ENCODE measurements at places on chromosomes 7 and 10. TPM values are rescaled to one million over a fixed set of nuclear protein-coding genes. Genes with fewer than 3 reads are reported as not detected.

GRCh38 chr10:75024971-75025523 lies 86.4 kb upstream of the SAMD8 start:
- no peak for DNase-seq

DNA sequence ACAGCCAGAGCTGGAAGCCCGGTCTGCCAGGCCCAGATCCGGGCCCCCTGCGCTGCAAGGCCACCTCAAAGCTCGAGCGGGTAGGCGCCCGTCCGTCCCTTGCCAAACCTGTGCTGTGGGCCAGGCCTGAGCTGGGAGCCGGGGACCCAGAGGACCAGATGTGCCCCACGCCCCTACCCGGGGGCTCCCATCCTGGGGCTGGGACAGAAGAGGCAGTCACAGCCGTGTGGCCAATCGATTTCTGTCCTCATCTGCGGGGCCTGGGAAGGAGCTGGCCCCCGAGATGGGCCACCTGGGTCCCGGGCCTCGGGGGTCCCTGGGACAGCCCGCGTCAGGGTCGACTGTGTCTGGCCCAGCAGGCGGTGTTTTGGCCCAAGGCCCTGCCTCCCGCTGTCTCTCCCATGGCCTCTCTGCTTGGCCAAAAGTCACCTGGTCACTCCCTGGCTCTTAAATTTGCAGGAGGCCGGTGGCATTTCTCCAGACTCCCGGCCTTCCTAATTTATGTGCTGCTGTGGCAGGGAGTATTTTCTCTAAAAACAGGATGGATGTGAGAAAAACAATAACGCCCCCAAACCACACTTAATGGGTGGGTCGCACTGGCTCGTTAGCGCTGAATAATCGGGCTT lies 63.8 kb downstream of the UNCX start:
- peak; percentile 54 for DNase-seq

DNA sequence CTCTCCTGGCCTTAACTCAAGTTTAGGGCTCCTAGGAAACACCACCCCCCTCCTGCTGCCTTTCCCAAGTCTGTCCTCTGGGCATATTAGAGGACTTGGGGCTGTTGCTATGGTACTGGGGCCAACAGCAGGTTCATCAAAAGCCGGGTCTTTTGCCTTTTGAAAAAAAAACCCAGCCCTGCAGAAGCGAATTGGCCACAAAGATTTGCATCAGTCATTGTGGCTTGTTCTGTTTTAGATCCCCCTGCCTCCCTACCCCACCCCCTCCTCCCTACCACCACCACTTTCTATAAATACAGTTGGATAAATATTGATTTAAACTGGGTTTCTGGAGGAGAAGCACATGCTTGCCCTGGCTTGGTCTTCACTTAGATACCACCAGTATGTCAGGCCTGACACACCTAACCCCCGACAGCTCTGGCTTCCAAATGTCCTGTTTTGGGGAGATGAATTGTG lies 7.0 kb downstream of the MXI1 start:
- no peak for DNase-seq

DNA sequence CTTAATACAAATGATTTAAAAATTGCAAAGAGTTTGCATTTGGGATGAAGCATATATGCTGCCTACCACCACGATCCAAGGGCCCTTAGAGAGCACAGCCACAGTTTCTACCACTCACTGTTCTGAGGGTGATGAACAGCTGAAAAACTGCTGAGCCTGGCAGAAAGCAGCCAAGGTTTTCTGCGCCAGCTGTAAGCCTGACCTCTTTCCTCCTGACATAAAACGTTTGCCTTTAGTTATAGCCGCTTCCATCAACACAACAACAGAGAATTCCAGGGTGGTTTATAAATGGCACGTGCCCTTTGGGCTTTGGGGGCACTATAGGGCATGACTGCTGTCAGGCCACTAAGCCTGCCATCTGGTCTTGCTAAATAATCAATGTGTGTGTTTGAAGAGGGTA lies 222.8 kb downstream of the RELN start:
- DNase-seq, result no peak

DNA sequence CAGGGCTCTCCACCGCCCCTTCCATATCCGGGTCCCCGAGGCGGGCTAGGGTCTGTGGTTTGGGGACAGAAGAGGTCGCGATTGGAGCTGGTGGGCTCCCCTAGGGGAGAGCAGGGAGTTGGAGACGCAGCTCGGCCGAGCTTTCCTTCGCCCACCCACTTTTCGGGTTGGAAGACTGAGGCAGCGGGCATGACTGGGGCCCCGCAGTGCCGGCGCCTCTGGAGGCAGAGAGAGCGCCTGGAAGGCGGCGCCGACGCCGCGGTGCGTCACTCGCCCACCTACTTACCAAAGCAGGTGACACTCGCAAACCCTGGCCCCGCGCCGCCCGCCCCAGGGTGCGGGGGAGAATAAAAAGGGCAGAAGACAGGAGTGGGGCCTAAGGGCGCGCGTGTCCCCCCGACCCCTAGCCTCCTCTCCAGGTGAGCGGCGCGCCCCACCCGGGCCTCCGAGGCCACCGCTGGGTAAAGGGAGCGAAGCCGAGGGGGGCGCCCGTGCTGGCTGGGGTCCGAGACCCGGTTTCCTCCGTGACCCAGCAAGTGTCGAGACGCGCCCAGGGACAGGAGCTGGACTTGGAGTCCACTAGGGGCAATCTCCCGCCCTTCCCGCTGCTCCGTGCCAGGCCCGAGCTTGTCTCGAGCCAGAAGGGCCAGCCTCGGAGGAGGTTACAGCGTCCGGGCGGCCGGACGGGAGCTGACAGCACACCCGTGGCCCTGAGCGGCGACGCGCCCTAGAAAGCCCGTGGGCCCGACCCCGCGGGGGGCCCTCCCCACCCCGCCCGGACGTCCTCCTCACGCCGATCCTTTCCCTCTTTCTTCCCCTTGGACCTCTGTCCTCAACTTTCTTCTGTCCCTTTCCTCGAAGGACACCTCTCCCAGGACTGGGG lies 34.4 kb upstream of the GRID1 start:
- DNase-seq, result no peak

DNA sequence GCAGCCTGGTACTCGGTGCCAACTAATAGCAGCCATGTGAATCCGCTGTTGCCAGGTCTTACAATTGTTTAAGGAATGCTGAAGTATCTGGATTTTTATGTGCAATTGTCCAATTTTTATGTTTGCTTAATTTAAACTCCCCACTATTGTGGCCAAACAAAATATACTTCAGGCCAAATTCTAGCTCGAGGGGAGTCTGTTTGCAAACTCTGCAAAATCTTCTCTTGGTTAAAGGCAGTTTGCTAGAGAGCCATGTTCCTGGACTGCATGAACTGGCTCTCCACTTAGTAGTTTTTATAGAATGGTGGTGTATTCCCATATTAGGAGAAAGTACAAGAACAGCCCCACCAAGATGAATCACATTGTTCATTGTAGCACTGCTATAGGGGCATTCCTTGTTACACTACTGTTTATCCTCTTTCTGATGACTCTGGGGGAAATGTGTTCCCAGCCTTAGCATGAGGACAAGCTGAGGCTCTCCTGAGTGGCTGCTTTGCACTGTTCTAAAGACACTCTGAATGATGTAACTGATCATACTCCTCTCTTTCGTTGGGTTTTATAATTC lies 178.0 kb upstream of the GLI3 start:
- DNase-seq, result peak; percentile 45

GRCh38 chr7:151921451-151921850 lies 34.8 kb upstream of the GALNTL5 start:
- DNase-seq, result no peak

DNA sequence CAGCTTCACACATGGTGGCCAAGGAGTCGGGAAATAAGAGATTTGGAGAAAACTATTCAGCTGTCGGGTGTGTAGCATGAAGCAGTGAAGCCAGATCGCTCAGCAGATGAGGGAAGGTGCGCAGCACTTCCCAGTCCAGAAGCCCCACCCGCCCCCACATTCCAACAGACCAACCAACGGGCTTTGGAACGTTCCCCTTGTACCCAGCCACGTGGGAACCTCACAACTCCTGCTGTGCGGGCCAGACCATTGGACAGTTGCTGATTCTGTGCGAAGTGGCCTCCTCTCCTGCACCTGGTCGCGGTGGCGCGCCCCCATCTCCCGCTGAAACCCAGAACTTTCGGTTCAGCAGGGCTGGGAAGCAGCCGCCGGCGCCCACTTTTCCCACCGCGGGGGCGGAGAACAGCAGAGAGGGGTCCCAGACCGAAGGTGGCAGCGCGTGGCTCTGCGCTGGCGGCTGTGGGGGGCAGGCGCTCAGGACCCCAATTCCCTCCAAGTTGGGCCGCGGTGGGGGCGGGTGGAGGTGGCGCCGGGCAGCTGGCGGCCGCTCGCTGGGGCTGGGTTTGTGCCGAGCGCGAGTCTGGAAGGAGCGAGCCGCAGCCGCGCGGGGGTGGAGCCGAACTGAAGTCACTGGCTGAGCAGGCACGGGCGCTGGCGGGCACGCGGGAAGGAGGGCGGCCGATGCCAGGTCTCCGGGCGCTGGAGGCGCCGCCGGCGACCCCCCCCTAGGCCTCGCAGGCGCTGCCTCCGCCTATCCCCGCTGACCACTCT lies 1301.5 kb upstream of the SORCS1 start:
- no peak for DNase-seq

DNA sequence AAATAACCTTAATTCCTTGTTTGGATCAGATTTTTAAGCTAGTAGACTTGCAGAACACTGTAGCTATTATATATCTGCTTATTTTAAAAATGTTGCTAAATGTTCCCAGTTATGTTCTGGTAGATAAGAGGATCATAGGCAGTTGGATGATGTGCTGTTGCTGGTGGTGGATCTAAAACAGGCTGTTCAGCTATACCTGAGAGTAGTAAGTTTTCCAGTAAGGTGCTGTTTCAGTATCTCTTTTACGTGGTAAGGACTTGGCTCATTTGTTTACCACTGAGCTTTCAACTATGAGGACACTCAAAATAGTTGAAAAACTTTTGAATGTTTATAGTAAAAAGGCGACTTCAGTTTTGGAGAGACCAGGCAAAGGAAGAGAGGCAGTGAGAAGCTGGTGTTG lies 180.9 kb downstream of the CDK14 start:
- DNase-seq, result no peak

- DNase-seq, result no peak
These were observed 1139.2 kb downstream of the SORCS1 start for GRCh38 chr10:106025208-106025811.

DNA sequence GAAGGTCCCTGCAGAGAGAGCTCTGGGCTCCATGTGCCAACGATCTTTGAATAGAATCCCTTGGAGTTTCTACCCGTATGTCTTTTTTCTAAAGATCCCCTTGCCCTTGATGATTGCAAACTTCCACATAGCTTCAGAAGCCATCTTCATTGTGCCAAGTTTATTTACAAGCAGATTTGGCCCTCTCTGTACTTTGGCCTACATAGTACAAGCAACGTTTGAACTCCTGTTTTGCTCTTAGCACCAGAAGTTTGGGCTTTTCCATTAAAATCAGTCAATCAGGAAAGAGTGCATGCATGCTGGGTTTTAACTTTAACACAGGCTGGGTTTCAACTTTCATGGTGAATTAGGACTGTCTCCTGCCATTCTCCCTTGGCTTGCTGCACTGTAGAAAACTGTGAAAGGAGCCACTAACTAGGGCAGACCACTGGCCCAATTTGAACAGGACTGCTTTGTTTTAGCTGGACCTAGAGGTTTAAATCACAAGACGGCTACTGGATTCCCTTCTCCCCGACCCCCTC lies 557.6 kb upstream of the GALNT17 start:
- no peak for DNase-seq

DNA sequence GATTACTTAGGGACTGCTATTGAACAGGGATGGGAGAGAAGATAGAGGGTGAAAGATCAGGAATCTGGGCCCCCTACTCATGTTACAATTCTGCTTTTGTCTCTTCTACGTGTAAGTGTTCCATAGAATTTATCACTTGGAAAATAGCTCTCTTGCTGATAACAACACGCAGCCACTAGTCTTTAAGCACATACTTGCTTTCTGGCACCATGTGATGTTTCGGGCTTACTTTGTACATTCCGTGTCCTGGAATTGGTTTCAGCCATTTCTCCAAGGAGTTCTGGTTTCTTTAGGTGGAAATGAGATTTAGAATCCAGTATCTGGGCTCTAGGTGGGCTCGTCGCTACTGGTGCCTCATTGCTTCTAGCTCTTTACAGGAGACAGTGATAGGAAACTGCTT lies 59.7 kb downstream of the TFAM start:
- DNase-seq, result no peak

DNA sequence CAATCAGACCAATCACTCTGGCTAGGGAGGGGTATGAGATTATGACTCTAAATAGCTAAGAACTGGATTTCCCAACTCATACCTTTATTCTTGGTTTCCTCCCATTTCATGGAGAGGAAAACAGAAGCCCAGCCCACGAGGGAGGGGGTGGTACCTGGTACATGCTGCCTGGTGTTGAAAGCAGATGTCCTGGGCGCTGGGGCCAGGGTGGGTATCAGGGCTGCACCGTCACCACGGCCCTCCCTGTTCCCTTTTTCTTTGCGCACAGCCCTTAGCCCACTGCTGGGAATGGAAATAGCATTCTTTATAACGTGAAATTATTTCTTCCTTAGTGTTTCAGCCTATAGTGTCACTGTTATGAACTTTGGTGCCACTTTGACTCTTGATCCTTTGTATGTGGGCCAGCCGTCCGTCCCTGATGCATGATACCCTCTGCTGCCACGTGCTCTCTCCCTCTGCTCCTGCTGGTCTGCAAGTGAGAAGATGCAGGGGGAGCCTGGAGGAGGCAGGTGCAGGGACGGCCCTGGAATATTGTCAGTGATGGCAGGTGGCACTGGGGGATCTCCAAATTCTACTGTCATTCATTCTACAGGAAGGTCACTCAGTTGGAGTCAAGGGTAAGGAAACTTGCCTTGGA lies 158.5 kb downstream of the CDH23 start:
- no peak for DNase-seq

DNA sequence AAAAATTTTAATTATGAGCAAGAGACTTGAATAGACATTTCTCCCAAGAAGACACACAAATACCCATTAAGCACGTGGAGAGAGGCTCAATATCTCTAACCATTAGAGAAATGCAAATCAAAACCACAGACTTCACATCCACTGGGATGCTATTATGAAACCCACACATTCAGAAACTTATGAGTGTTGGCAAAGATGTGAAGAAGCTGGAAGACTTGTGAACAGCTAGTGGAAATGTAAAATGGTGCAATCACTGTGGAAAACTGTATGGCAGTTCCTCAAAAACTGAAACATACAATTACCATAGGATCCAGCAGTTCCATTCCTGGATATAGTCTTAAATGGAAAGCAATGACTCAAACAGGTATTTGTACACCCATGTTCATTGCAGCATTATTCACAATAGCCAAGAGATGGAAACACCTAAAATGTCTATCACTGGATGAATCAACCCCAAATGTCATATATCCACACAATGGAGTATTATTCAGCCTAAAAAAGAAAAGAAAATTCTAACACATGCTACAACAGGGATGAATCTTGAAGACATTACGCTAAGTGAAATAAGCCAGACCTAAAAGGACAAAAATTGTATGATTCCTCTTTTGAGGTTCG lies 53.5 kb upstream of the FRMD4A start:
- no peak for DNase-seq

DNA sequence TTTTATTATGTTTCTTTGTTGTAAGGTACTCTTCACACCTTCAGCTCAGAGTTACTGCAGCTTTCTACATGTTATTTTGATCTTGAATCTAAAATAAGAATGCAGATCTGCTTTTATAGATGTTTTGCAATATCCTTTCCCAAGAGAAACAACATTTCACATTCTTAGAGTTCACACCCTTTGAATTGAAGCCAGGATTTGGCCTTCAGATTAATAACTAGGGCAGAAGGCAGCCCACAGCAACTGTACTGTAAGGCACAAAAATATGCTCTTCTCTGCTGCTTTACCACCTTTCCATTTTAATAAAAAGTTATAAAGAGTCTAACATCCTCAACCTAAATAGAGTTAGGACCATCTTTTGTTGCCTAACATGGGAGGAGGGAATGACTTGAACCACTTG lies 224.7 kb downstream of the LHFPL3 start:
- DNase-seq, result no peak

The TRAPPC14 gene
- polyA plus RNA-seq, result 22.2 TPM

The PALS2 gene
- 8.8 TPM for polyA plus RNA-seq

The RAB19 gene
- 1.6 TPM for polyA plus RNA-seq

The EVX1 gene
- polyA plus RNA-seq, result 0.23 TPM

The A1CF gene
- polyA plus RNA-seq, result 6.8 TPM

All from right renal pelvis (tissue), 4 donors.